Stimulated activated CD4-positive, alpha-beta T cell treated with anti-CD3 and anti-CD28 coated beads, TNF-alpha, amount 100 ng/mL, for 24 hours (primary cell): ENCODE measurements at places on chromosomes 3 and 15.
A peak's percentile ranks its signal among the peaks of the same experiment; 100 is the strongest.

GRCh38 chr15:89330119-89330518 lies 4.5 kb downstream of the POLG start:
- DNase-seq = no peak

GRCh38 chr15:88571852-88572259 lies 25.4 kb upstream of the DET1 start:
- DNase-seq = no peak

DNA sequence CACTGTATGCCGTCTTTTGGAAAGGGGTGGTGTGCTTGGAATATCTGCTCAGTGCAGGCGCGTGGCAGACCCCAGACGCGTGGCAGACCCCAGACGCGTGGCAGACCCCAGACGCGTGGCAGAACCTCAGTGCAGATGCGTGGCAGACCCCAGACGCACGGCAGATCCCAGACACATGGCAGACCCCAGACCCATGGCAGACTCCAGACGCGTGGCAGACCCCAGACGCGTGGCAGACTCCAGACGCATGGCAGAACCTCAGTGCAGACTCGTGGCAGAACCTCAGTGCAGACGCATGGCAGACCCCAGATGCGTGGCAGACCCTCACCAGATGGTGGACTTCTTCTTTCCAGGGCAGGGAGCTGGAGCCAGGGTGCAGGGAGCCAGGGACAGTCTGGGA lies 637 bp upstream of the MUC4 start:
- no peak for DNase-seq

- DNase-seq = no peak
These were observed 7.6 kb downstream of the RAB6B start for GRCh38 chr3:133887803-133888703.

- no peak for DNase-seq
These were observed 599.3 kb downstream of the PYDC2 start for GRCh38 chr3:192060160-192060781.

GRCh38 chr3:16142350-16143025 lies 32.0 kb upstream of the GALNT15 start:
- no peak for DNase-seq

- peak; percentile 58 for DNase-seq
These were observed 76.9 kb upstream of the ABI3BP start for GRCh38 chr3:101069901-101070798.

DNA sequence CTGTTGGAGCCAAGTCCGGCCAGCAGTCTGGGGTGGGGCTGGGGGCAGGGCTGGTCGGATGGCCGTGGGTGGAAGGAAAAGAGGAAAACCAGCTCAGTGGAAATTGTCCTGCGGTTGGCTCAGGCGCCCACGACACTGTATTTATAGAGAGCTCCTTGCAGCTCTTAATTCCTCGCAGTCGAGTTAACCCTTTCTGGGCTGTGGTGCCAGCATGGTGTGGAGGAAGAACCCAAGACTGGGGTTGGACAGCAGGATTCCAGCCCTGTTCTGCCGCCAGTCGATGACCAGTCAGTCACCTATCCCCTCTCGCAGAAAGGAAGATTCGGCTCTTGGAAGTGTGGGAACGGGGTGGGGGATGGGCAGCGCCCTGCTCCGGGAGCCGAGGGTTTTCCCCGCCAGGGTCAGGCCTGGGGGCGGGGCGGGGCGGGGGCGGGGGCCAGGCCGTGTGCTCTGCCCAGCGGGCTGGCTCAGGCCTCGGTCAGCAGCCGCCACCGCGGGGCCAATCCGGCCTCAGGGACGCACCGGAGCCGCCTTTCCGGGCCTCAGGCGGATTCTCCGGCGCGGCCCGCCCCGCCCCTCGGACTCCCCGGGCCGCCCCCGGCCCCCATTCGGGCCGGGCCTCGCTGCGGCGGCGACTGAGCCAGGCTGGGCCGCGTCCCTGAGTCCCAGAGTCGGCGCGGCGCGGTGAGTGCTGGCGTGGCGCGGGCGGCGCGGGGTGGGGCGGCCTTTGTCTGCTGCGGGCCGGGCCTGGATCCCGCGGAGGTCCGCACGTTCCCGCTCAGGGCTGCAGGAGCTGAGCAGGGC lies at the start of gene CD276:
CD276 (plus strand) TSS at position 607 of the 804 bp plus-strand sequence. CDS start 15,257 bp downstream, outside the sequence.
- DNase-seq = no peak

DNA sequence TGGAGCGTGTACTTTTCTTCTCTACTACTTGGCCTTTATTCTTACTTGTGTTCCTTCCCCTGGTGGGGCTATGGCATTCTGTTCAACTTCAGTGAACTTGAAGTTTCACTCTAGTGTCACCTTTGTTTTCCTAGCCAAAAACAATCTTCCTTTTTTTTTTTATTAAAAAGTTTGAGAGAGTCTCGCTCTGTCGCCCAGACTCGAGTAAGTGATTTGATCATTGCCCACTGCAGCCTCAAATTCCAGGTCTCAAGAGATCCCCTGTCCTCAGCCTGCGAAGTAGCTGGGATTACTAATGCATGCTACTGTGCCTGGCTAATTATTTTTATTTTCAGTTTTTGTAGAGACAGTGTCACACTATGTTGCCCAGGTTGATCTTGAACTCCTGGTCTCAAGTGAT lies 124.8 kb downstream of the SST start:
- DNase-seq = no peak

GRCh38 chr15:62929000-62929357 lies 113.6 kb upstream of the TPM1 start:
- no peak for DNase-seq

DNA sequence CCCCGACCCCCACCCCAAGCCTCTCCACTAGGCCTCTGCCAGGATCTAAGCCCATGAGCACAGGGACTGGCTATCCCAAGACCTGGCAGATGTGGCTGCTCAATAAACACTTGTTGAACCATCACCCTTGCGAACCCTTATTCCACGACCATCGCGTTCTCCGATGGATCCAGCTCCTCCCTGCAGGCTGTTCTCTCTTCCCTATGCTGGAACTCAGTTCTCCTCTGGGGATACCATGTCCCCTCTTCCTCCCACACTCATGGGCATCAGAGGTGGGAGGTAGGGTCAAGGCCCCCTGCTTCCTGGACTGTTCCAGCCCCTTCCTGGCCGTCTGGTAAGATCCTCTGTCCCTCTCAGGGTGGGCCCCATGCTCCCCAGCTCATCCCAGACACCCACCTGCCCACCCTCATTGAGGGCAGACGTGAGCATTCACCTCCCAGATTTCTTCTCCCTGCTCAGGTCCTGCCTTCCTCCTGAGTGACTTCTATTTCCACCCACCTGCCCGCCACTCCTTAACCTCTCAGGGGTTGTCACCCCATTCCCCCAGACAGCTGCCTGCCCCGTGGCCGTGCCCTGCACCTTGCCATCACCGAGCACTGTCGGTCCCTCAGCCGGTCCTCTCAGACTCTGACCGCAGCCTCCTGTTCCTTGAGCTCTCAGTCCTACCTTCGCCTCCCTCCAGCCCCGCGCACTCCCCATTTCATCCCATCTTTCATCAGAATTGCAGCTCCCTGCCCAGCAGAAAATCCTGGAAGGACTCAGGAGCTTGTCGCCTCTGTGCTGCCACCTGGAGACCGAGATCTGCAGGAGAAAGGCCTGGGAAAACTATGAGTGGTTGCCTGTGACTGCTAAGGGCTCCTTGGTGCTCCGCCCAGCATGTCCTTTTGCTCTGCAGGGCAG lies 42.0 kb downstream of the PML start:
- DNase-seq = no peak

DNA sequence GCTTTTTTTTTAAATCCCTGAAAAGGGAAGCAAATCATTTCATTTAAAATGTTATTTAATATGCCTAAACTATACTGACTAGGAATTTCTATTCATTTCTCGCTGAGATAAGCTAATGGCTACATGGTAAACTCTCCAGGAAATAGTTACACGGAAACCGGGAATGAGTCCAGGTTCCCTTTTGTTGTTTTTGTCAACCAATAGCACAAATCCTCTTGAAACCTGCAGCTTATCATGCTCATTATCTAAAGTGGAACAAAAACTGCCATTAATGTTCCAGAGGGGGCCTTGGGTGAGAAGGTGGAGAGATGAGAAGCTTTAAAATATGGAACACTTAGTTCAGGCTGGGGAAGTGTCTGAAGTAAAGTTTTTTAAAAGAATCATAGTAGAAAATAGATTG lies 113.5 kb upstream of the ALCAM start:
- DNase-seq = no peak

DNA sequence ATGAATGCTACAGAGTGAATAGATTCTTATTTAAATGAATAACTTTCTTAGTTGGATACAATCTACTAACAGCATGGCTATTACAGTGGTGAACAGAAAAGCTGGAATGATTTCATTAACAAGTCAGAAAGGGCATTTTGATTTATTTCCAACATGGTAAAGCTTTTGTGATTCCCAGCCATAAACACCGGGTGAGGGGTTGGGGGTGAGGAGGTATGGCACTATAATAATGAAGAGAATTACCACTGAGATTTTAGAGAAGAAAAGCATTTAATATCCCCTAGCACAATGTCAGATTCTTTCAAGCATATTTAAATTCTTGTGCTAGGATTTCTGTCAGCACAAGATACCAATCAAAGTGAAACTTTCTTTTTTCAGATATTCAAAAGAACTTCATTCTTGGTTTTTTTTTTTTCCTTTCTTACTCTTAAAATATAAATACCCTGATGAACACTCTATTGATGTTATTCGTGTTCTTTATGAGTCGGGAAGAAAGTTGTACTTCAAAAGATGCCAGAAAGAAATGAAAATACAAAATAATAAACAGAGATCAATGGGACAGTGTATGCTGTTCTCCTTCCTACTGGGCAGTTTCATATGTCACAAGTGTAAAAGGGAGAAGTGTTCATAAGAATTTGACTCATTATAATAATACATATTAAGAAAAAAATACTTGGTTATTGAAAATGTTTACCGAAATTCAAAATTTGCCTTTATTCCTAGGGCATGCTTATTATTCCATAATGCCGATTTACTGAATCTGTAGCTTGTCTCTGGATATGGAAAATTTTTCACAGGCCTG lies 522.8 kb downstream of the CADM2 start:
- DNase-seq = no peak

- no peak for DNase-seq
These were observed 34.9 kb downstream of the MAGEF1 start for GRCh38 chr3:184676927-184677326.

GRCh38 chr3:26967501-26967900 lies 344.9 kb downstream of the LRRC3B start:
- DNase-seq = no peak

DNA sequence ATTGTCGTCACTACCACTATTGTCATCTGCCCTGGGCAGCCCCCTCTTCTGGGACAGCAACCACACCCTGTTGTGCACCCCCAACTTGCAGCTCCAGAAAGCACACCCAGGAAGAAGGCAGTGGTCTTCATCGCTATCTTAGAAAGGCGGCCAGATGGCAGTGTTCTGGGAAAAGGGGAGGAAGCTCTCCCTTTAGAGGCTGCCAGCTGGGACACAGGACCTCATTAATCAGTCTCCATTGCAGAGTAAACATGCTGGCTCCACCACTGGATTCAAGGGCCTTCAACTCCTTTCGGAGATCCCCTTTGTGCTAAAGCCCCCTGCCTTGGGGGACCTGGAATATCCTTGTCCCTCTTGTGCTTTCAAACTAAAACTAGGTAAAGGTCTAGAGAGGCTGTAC lies 199.3 kb upstream of the LINGO1 start:
- no peak for DNase-seq

- no peak for DNase-seq
These were observed 64.2 kb upstream of the MYZAP start for GRCh38 chr15:57527382-57528091.

- no peak for DNase-seq
These were observed 39.4 kb downstream of the FOXL2 start for GRCh38 chr3:138907539-138907938.

DNA sequence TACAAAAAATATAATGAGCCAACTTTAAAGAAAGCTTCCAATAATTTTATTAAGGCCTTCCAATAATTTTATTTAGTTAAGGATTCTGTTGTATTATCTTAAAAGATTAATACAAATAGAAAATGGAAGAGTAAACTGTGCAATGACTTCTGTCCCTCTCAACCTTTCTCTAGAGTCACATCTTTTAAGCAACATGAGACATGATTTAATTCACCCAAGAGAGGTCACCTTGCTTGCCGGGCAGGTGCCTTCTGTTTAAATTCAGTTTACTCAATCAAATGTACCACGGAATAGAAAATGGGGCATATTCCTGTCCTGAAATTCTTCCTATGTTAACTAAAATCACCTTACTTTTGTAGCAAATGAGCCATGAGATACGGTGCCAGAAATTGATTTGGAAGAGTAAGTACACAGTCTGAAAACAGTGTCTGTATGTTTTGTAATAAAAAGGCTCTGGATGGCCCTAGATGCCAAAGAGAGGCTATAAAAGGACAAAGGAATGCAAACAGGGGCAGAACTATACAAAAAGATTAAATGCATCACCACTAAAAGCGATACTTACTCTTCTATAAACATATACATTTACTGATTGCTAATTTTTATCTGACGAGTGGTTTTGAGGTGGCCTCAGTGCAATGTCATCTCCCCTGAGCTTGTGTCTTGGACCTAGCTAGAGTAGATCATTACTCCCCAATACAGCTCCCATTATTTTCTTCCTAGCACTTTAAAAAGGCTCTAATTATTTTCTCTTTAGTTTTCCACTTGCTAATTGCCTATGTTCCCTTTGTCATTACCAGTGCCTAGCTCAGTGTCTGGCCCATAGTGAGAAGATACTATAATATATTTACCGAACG lies 134.0 kb downstream of the FHIT start:
- DNase-seq = no peak

DNA sequence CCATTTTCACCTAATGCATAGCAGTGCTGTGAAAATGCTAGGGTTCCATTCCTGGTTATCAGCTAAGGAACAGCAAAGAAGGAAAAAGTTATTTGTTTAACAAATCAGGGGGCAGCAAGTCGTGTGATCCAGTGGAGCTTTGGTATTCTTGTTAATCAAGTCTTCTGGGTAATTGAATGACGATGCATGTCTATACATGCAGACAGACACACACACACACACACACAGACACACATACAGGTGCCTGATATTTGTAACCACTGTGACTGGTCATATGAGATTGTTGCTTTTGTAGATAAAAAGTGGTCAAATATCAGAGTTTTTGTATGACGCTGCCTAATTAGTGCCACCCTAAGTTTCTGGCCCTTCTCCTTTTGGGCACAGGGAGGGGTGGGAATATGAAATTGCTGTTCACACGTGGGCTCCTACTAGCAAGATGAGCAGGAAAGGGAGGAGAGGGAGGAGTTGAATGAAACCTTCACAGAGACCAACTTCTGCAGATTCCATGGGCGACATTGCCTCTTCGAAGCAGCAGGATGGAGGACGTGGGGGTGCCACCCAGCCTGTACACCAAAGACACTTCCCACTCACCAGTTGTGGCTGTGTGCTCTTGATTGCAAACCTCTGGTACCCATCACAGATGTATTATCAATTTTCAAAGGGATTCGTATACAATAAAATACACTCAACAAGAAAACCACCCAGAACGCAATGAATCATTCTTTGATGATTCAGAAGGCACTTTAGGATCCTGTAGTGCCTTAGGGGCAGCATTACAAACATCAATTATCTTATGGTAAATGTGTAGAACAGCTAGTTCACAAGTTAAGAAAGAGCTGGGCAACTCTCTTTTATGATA lies 281.9 kb upstream of the ICE2 start:
- no peak for DNase-seq

- DNase-seq = no peak
These were observed 14.8 kb downstream of the SKIL start for GRCh38 chr3:170372190-170372879.

GRCh38 chr15:61521953-61522352 lies 292.9 kb upstream of the RORA start:
- no peak for DNase-seq
